Kidney epithelial cell (primary cell): ENCODE measurements at places on chromosomes 4 and X. TPM values are rescaled to one million over a fixed set of nuclear protein-coding genes. Genes with fewer than 3 reads are reported as not detected.

GRCh38 chr4:169925678-169926077, 100.5 kb downstream of the MFAP3L start:
- no peak for DNase-seq

DNA sequence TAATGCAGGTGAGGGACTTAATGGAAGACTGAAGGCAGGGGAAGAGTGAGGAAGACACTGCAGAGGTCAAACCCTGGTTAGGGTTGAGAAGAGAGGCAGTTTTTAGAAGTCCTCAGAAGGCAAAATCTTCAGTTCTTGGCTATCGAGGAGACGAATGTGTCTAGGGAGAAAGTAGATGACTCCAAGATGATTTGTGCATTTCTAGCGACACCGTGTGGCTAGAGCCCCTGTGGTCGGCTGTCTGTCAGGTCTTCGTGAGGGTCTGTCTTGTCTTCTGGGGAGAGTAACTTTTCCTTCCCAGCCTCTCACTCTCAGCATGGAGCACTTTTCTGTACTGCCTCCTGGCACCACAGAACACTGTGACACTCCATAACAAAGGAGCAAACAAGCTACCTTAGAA, 458.1 kb downstream of the STIM2 start:
- no peak for DNase-seq

- DNase-seq, result no peak
Observed at GRCh38 chrX:66918511-66918910, 279.6 kb upstream of the EDA2R start.

- no peak for DNase-seq
Observed at GRCh38 chr4:143397887-143398286, 61.2 kb downstream of the GAB1 start.

- DNase-seq, result no peak
Observed at GRCh38 chr4:138964716-138965426, 50.7 kb upstream of the NOCT start.

GRCh38 chr4:100366213-100366612, 151.6 kb downstream of the EMCN start:
- no peak for DNase-seq

DNA sequence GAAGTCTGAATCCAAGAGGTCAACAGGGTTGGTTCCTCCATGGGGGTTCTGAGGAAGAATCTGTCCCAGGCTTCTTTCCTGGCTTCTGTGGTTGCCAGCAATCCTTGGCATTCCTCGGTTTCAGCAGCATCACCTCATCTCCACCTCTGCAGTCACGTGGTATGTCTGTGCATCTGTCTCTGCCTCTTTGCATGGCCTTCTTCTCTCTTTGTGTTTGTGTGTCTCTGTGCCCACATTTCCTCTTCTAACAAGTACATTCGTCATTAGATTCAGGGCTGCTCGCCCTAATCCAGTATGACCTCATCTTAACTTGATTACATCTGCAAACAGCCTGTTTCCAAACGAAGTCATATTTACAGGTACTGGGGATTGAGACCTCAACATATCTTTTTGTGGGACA, 114.0 kb downstream of the BCOR start:
- no peak for DNase-seq

CPEB2 gene
- total RNA-seq, result 13.0 and 13.4 TPM in 2 replicates

PAGE5 gene
- total RNA-seq, result not detected in 2 replicates
